Osteocyte (in vitro differentiated cells): ENCODE measurements at places on chromosomes 3 and 15. TPM values are rescaled to one million over a fixed set of nuclear protein-coding genes. Genes with fewer than 3 reads are reported as not detected.

- peaks cover 30% of the 10 kb centered on the region for H3K36me3 ChIP-seq
- peak overlapping the region; percentile 90 for H3K27ac ChIP-seq
- no peaks in the 10 kb centered on the region for H3K27me3 ChIP-seq
These were observed 23.0 kb upstream of the MUC20 start for GRCh38 chr3:195697582-195698324.

GRCh38 chr15:39860200-39860599, 59.9 kb downstream of the GPR176 start:
- no peak for DNase-seq
- peak overlapping the region; percentile 23 for H3K4me3 ChIP-seq
- H3K4me1 ChIP-seq = peaks cover 33% of the 10 kb centered on the region

- H3K36me3 ChIP-seq = no peaks in the 10 kb centered on the region
- no peak overlapping the region for H3K4me3 ChIP-seq
- H3K4me1 ChIP-seq = peaks cover 8% of the 10 kb centered on the region
- peaks cover 11% of the 10 kb centered on the region for H3K27me3 ChIP-seq
- DNase-seq = no peak
- H3K27ac ChIP-seq = no peak overlapping the region
These were observed 56.8 kb downstream of the ATP2B2 start for GRCh38 chr3:10448544-10448943.

- no peaks in the 10 kb centered on the region for H3K36me3 ChIP-seq
- H3K27me3 ChIP-seq = peaks cover 8% of the 10 kb centered on the region
- H3K27ac ChIP-seq = no peak overlapping the region
- peaks cover 8% of the 10 kb centered on the region for H3K4me1 ChIP-seq
- DNase-seq = no peak
- no peak overlapping the region for H3K4me3 ChIP-seq
These were observed 29.4 kb downstream of the RNU5B-1 start for GRCh38 chr15:65333856-65334255.

The DUOX1 gene
- not detected in 2 replicates for total RNA-seq

The GXYLT2 gene
- 6.5 and 7.8 TPM in 2 replicates for total RNA-seq
